ENCODE measurements at places on chromosomes 11 and 22.

GRCh38 chr22:22710719-22711531 lies 66.5 kb downstream of the GGTLC2 start:
- DNase-seq: peak; percentile 56

GRCh38 chr11:101215069-101215468 lies 85.5 kb upstream of the PGR start:
- DNase-seq: no peak

DNA sequence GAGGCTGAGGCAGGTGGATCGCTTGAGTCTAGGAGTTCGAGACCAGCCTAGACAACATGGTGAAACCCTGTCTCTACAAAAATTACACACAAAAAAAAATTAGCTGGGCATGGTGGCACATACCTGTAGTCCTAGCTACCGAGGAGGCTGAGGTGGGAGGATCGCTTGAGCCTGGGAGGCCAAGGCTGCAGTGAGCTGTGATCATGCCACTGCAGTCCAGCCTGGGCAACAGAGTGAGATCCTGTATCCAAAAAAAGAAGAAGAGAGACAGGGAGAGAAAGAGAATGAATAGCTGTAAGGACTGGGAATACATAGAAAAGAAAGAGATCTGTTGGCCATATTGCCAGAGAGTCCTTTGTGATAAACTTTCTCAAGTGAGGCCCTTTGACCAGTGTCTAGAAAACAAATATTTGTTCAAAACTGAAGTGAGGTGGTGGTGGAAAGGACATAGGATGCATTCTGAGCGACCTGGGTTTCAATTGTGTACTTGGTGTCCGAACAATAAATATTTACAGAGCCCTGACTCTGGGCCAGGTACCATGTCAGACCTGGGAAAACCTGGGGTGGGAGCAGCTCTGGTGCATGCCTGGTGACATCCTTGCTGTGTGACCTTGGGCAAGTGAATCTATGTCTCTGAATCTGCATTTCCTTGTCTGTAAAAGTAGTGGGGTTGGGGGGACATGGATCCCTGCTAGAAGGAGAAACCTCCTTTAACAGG lies 89.6 kb upstream of the CRYBB3 start:
- DNase-seq: no peak

- DNase-seq: no peak
Observed at GRCh38 chr11:41377709-41378394, 81.6 kb downstream of the LRRC4C start.

DNA sequence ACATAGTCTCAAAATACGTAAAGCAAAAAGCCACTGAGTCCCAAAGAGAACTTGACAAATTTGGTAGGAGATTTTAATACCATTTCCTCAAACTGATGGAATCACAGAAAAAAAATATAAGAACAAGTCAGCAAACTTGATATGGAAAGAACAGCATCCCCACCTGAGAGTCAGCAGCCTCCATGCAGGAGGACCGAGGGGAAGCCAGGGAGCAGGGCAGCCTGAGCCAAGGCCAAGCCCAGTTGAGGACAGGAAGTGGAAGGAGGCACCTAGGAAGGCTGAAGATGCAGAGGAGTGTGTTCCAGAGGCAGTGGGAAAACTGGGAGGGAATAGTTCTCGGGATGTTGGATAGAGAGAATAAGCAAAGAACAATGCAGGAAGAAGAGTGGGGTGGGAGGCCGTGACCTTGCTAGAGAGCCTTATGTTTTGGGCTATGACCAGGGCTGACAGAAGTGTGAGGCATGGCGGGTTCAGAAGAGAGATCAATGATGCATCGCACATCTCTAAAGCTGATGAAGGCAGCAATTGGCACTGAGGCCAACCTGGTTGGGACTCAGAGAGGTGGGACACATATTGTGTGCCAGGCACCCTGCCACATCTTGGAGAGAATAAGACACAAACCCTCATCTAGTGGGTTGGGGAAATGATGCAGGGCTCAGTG lies 15.4 kb downstream of the APOA4 start:
- DNase-seq: no peak

DNA sequence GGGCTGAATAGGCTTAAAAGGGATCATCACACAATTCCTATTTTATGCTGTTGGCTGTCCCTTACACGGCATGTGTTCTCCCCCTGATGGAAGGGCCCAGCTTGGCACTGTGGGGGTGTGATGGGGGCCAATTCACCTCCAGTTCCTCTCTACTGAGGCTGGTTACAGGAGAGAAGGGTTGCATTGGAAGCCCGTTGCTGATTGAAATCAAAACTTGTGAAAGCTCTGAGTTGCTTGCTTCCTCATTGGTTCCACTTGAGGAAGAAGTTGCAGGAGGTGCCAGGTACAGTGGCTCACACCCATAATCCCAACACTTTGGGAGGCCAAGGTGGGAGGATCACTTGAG lies 13.3 kb upstream of the PRG2 start:
- DNase-seq: no peak

GRCh38 chr11:12592283-12592682 lies 81.9 kb upstream of the TEAD1 start:
- DNase-seq: no peak

GRCh38 chr22:25070956-25071355 lies 118.4 kb downstream of the KIAA1671 start:
- no peak for DNase-seq

GRCh38 chr11:75249704-75250103 lies 9.1 kb downstream of the TPBGL start:
- no peak for DNase-seq

- DNase-seq: no peak
Observed at GRCh38 chr11:63444160-63444559, 46.8 kb downstream of the PLAAT5 start.

DNA sequence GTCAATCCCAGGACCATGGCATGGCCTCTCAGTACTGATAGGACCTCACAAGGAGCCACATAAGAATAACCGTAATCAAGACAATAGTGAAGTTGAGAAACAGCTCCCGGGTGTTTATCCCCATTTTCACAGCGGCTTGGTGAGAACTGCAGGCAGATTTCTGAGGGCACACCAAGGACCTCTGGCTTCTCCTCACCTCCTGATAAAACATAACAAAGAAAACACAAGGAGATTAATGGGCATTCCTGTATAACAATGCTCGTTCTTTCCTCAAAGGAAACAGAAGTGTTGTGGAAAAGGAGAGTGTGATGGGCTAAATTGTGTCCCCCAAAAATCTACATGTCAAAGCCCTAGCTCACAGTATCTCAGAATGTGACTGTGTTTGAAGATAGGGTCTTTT lies 4.0 kb downstream of the SLN start:
- no peak for DNase-seq

GRCh38 chr11:122331079-122331478 lies 215.1 kb upstream of the BLID start:
- no peak for DNase-seq

DNA sequence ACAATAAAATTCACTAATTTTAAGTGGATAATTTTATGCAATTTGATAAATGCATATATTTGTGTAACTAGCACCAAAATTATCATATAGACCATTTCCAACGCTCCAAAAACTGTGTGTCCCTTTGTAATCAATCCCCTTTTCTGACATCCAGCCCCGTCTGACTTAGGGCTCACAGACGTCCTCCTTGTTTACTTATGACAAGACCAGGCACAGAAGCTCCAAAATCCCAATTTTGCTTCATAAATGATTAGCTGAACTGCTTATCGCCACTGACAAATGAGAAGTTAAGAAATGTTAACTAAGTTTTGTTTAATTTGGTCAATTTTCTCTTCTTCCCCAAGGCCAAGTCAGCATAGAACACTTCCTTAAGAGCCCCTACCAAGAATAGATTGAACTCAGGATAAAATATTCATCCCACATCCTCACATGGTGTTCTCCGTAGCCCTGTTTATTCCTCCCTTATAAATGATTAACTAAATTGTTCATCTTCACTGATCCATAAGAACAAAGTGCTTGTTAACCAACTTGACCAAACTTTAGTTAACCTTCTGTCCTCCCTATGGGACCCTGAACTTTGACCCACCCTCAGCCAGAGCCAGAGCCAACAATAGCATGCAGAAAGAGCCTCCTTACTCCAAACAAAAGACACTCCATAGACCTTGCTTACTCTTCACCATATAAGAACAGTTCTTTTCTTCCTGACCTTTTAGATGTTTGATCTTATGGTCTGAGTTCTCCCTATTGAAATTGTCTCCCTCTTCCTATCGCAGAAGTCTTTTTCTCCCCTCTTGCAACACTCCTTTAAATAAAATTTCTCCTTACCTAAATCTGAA lies 30.8 kb upstream of the GLYAT start:
- DNase-seq: no peak

- no peak for DNase-seq
Observed at GRCh38 chr11:33932721-33933120, 40.8 kb upstream of the LMO2 start.

DNA sequence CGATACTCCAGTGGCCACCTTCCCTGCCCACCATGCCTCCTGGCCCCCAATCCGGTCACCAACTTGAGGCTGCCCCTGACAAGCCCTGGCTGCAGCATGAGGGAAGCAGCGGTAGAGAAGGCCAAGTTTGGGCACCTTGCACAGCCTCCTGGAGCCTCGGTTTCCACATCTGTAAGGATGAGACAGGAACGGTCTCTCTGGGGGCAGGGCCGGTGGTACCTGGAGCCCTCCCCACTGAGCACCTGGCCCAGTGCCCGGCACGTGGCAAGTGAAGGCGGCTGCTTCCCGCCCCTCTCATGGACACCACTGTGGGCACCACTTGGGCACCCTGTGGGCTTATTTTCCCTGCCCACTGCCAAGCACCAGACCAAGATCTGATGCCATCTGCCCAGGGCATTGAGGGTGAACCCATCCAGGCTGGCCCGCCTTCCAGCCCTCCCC lies 77.8 kb downstream of the CDKN1C start:
- DNase-seq: no peak

DNA sequence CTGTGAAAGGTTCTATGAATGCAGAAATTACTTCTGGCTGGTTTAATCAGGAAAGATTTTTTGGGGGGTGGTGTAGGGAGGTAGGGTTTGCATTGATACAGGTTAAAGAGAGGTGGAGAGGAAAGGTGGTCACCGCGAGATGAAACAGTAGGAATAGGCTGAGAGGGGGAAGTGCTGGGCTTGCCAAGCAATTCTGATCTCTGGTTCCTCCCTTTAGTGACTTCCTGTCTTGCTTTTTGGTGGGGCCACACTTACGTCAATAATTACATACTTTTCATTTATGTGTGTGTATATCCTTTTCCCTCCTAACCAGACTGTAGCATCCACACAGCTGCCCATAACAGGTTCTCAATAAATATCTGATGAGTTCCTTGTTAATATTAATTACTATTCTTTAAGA lies 120.0 kb downstream of the CTNND1 start:
- DNase-seq: no peak

GRCh38 chr11:8913961-8914660 lies 3.1 kb downstream of the AKIP1 start:
- no peak for DNase-seq

DNA sequence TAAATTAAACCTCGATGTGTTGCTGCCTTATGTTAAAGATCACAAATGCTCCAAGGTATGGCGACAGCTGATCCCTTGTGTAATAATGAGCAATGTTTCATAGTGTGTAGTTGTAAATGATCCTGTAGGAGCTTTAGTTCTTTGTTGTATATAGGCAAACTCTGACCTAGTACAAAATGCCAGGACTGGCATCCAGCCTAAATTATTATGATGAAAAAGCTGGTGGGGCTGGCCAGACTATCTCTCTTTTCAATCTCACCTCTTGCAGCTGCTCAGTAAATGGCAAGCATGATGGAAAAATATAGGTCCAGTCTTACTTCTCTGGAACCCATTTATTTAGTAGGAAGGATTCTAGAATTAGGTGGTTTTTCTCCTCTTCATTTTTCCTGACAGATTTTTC lies 345.1 kb upstream of the C11orf87 start:
- DNase-seq: no peak

DNA sequence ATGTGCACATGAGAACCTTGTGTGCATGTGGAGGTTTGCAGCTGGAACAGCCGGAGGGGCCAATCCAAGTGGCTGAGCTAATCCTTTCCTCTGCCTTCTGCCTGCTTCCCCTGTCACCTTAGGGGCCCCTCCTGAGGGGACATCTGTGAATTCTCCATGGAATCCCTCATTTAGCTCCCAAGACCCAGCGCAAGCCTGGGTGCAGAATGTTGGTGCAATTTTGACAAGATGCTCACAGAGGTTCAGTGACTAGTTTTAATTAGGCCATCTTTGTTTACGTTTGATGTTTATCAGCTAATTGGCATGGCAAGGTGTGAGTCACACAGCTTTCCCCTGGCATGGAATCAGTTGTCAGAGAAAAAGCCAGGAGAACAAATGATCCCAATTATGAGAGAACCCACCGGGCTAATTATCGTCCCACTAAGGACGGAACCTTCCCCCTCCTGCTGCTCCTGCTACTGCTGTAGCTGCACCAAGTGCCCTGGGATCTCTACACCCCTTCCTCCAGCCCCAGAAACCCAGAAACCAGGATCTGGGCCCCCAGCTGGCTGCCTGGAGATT lies 63.6 kb upstream of the PAX6 start:
- no peak for DNase-seq

DNA sequence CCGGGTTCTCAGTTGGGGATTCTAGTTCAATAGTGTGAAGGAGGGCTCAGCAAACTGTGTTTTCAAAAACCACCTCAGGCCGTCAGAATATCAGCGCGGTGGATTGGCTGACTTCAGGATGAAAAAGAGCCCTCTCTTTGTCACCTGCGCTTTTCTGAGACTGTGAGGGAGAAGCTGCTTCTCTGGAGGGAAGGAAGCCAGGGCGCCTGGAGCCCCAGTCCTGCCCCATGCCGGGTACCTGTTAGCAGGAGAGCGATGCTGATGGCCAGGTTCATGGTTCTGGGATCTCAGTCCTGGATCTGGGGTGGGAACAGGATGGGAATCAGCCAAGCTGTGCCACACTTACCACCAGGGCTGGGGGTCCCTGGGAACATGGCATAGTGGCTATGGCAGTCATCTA lies 2.3 kb downstream of the THY1 start:
- DNase-seq: no peak

GRCh38 chr11:75022296-75022695 lies 33.6 kb downstream of the NEU3 start:
- DNase-seq: no peak

GRCh38 chr11:109956124-109956793 lies 136.9 kb upstream of the ZC3H12C start:
- no peak for DNase-seq

DNA sequence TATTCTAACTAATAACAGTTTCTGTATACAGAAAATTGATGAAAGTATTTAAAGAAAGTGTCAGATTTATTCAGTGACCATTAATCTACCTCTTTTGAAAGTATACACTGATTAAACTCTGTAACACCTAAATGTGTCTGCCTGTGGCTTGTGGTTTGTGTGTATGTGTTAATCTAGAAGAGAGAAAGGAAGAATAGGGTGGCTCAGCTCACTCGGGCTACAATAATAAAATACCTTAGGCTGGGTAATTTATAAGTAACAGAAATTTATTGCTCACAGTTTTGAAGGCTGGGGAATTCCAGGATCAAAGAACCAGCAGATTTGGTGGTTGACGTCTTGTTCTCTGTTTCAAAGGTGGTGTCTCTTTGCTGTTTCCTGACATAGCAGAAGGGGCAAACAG lies 13.6 kb upstream of the OR5AS1 start:
- DNase-seq: no peak

Data from stimulated activated CD8-positive, alpha-beta memory T cell treated with anti-CD3 and anti-CD28 coated beads, Interleukin-4, amount 100 ng/mL, for 4 hours (primary cell).